Neural crest cell (in vitro differentiated cells): ENCODE measurements at places on chromosomes 2 and 18.

- no peak for DNase-seq
Observed at GRCh38 chr2:217248312-217248935, 388.6 kb upstream of the TNP1 start.

- DNase-seq: no peak
Observed at GRCh38 chr2:114368705-114369104, 73.7 kb upstream of the DPP10 start.

DNA sequence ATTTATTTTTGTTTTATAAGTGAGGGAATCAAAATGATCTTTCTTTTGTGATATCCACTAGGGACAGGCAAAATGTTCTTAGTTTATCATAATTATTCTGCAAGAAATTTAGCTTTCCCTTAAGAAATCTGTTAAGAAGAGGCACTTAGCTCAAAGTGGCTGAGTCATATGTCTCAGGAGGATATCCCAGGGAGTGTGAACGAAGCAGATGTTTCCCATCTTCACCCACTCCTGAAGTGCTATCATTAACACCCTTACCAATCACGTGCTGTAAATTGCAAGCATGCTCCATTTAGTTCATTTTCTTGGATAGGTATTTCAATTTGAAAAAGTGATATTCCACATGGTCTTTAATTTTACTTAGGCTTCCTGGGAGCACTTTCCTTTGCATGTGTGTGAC, 774.3 kb upstream of the TMEFF2 start:
- DNase-seq: no peak

- no peak for DNase-seq
Observed at GRCh38 chr18:51491678-51492372, 294.3 kb upstream of the MEX3C start.

DNA sequence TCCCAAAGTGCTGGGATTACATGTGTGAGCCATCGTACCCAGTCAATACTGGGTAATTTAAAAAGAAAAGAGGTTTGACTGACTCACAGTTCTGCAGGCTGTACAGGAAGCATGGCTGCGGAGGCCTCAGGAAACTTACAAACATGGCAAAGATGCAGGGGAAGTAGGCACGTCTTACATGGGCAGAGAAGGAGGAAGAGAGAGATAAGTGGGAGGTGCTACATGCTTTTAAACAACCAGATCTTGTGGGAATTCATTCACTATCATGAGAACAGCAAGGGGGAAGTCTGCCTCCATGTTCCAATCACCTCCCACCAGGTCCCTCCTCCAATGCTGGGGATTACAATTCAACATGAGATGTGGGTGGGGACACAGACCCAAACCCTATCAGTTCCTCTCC, 192.5 kb downstream of the ATAD2B start:
- DNase-seq: no peak

- no peak for DNase-seq
Observed at GRCh38 chr2:186429104-186429503, 57.0 kb upstream of the ZC3H15 start.

GRCh38 chr2:30267161-30267975, 36.0 kb downstream of the LBH start:
- no peak for DNase-seq

- DNase-seq: no peak
Observed at GRCh38 chr2:70029814-70030409, 57.4 kb upstream of the PCBP1 start.
